ENCODE measurements at places on chromosomes 12 and 14.

- no peak for DNase-seq
These were observed 883.7 kb downstream of the GALC start for GRCh38 chr14:87109271-87109670.

- no peak for DNase-seq
These were observed 110.2 kb downstream of the NEDD1 start for GRCh38 chr12:97017213-97017612.

DNA sequence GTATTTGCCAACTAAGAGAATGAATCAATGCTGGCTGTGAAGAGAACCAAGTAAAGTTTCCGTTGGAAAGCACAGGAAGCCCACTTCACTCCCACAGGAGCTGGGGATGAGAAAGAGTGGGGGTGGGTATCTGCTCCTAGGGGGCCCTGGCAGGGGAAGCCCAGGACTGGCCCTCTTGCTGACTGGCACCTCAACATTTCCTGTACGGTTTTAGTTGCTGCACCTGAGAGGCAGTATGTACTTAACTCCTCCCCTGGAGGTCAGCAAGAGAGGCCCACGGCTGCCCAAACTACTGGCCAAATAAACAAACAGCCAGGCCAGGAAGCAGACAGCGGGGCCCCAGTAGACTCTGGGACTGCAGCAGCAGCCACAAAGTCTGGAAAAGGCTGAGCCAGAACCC is 33.8 kb upstream of the VWF start:
- DNase-seq: no peak

DNA sequence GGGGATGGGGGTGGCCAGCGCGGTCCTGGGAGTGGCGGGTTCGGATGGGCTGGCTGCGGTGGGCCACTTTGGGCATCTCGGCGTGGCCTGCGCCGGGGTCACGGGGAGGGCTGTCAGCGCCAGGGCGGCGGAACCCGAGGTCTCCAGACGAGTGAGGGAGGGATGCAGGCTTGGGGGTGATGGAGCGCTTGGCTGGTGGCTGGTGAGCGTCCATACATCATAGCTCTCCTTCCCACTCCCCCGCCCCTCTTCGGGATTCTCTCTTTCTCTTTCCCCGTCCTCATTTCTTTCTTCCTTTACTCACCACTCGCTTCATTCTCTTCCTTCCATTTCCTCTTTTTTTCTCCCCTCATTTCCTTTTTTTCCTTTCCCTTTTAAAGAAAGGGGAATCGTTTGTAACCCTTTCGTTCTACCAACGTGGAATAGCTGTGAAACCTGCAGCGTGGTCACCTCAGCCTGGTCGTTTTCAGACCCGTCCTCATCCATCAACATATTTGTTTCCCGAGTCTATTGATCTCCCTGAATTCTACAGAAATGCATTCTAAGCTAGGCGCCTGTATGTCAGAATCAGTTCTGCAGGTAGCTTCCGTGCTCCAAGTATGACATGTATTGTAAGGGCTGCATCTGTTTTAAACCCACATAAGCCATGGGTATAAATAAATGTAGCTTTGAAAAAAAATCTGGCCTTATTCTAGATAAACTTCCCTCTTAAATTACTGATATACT is 260.3 kb upstream of the E2F7 start:
- no peak for DNase-seq

DNA sequence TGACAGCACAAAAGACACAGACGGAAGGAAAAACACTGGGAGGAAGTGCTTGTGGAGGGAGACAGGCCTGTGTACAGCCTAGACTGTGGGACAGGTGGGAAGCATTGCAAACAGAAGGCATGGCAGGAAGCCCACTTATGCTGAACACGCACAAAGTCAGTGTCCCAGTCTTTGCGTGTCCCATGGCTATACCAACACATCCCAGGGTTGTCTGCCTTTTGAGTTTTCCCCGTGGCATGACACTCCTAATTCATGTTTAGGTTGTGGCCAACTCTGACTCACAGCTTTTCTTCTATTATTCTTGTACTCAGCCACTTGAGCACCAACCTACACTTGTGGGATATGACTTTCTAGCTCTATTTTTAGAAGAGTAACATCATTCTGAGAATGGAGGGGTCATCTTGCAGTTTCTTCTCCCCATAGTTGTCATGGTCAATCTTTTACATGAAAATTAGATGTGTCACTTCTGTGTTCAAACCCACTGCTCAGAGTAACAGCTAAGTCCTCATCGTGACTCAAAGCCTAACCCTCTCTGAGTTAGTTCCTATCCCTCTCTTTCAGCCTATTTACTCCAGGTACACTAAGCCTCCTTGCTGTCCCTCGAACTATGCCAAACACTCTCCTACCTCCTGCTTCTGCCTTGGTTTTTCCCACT is 27.5 kb upstream of the JPH4 start:
- DNase-seq: no peak

DNA sequence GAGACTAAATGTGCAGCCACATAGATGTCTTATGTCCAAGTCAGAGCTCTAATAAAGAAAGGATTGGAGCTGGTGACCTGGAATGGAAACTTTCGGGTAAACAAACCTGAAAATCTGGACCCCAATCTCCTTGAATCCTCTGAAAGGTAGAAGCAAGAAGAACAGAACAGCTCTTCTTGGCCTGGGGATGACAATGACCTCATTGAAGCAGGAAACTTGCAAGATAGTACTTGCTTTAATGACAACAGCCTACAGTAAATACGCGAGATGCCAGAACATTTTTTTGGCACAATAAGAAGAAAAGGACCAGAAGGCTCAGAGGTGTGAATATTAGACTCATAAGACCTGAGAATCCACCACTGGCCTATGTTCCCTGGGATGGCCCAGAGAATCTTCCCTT is 4.1 kb upstream of the PRIMA1 start:
- DNase-seq: no peak

DNA sequence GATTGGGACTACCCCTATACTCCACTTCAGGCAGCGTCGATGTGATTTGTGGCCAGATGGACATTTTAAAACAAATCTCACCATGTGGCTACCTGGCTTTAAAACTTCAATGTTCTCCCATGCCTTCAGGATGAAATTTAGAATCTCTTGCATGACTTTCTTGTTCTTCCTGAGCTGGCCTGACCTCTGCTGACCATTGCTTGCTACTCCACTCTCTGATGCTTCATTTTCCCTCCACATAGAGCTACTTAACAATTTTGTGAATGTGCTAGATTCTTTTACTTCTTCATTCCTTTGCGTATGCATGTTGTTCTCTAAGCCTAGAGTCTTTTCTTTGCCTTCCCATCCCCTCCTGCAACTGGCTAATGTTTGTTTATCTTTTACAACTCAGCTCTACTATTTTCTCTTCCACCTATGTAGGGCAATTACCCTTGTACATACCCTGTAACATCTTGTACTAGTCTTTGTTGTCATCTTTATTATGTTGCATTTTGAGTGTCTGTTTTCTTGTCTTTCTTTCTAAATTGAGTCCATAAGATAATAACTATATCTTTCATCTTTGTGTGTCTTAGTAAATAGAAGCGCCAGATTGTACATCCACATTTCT is 41.2 kb downstream of the YLPM1 start:
- DNase-seq: no peak

DNA sequence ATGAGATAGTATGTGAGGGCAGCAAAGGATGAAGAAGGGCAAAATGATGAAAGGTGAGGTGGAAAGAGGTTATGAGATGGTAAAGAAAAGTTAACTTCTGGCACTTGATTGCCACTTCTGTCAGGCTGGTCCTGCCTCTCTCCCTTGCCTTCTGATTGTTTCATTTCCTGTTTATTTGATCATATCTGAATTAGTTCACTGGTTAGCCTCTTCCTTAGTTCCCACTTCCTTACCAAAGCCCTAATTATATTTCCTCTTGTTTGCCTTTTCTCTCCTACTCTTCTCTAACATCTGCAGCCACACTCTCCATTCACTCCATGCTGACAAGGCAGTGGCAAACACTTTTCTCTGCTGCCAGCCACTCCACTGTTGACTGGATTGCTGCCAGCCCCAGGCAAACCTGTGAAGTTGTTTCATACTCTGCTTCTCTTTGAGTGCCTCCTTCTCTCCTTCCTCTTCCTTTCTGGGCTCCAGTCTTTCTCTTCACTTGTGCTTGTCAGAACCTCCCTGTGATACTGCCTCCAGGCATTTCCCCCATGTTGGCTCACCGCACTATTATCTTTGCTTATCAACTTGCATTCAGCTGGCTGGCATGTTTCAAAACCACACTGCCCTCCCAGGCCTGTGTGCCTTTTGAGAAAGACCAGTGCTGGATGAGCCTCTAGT is 8.1 kb downstream of the PNP start:
- no peak for DNase-seq
